NCI-H1092 treated with DMSO at 0.1 percent for 48 hours (cell line): ENCODE measurements at places on chromosomes 7 and 10.

DNA sequence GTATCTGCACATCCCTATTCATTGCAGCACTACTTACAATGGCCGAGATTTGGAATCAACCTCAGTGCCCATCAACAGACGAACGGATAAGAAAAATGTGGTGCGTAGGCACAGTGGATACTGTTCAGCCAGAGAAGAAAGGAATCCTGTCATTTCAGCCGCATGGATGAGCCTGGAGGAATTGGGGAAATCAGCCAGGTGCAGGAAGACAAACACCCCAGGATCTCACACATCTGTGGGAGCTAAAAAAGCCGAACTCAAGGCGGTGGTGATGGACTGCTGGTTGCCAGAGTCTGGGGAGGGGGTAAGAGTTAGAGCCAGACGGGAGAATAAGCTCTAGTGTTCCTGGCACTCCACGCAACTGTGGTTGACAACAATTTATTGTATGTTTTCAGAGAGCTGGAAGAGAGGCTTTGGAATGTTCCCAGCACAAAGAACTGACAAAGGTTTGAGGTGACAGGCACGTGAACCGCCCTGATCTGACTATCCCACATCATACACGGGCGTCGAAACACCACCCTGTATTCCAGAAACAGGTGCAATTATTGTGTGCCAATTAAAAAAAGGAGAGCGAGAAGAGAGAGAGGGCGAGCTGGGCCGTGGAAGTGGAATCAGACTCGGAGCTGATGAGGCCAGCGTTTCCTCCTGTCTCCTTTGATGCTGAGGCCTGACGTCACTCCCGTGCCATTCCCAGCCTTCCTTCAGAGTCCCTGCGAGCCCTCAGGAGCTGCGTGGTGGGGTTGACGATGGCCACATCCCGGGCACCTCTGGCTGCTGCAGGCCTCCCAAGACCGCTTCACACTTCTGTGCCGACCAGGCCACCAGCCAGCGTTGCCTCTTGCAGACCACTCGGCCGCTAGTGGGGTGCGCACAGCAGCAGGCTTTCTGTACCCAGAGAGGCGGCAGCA lies 189.5 kb downstream of the DNAJB6 start:
- DNase-seq, result no peak

DNA sequence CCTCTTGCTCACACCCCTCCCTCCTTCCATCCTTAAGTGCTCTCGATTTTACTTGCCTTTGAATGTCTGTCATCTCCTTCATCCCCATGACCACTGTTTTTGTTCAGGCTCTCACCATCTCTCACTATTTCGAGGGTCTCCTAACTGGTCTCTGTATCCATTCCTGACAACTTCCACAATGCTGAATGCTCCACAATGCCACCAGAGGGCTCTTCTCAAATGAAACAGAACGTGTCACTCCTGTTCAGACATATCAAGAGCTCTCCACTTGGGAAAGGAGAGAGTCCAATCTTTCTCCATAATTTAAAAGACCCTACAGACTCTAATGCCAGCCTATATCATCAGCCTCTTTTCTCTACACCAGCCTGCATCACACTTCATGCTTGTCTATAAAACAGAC lies 9.0 kb upstream of the SLC13A1 start:
- peak; percentile 17 for DNase-seq

DNA sequence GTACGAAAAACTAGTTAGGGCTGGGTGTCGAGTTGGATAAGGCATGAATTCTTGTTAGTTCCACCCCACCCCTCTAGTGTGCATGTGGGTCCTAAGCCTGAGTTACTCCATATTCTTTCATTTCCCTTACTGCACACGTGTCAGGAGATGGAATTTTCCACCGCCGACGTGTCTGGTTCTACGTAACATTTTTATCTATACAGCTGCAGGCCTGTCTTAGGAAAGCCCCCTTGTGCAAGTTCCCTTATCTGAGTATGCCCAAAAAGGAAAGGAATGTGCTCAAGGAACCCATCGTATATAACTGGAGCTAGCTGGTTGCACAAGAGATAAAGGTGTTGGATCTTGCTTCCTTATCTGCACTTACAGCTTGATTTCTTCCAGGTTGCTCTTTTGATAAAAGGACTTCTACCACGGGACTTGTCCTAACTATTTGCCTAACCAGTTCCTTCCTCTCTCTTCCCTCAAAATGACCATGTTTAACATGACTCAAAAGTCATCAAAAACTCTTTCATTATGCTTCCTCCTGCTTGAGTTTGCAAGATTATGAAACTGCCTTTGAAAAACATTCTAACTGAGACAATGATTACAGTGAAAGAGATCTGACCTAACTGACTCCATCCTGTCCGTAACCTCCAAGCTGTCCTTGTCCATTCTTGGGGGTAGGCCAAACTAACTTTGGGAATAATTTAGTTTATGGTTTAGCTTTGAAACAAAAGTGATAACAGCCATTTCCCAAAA lies 181.4 kb downstream of the AKR1D1 start:
- DNase-seq, result no peak

DNA sequence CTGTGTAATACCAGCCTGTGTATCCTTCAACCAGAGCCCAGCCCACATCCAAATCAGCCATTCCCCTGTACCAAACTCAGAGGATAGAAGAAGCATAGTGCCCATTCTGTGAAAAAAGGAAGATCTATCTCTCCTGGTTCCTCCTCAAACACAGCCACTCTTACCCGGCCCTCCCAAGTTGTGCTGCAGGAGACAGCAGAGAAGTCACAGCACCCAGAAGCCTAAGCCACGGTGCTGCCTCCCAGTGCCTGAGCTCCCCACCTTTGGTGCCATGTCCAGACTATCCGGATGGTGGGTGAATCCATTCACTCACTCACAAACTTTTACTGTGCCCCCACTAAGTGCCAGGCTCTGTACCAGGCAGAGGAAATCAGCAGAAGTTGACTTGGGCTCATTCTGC lies 166.0 kb upstream of the ZMIZ1 start:
- no peak for DNase-seq

DNA sequence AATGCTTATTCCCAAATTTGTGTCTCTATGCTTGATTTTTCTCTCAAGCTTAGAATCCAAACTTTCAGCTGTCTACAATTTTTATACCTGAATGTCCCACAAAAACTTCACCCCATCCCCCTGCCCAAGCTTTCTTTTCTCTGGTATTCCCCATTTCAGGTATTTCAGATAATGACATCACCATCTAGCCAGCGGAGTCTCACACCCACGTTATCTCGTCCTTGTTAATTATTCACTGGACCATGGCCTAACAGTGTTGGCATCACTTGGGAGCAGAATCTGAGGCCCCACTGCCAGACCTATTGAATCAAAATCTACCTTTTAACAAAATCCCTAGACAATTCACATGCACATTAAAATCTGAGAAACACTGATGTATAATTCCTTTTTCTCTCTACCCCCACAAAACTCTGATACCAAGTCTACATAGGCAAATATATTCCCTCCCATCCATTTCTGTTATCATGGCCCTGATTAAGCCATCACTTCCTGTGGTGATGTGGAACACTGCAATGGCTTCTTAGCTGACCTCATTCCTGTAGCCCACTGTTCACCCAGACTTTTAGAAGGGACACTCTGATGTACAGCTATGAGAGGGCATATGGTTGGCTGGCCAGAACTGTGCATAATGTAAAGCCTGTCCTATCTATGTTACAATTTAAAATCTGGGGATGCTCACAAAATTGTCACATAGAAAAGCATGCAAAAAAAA lies 31.4 kb downstream of the ZNF438 start:
- DNase-seq, result no peak

DNA sequence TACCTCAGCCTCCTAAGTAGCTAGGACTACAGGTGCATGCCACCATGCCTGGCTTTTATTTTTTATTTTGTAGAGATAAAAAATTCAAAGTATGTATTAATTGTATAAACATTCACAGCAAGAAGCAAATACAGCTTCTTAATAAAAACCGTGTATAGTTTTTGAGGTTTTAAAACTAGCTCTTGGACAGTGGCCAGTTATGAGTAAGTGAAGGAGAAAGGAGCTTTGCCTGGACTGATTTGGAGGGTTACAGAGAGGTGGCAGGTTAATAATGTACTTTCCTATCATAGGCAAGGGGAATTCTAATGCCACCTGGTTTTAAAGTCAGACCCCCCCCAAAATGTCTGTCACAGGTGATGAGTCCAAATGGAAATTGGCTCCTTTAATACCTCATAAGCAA lies 43.4 kb downstream of the ZNRF2 start:
- no peak for DNase-seq
